ENCODE measurements at places on chromosomes 11 and 22.
A peak's percentile ranks its signal among the peaks of the same experiment; 100 is the strongest.

- no peak for DNase-seq
These were observed 321.0 kb downstream of the NTM start for GRCh38 chr11:131691181-131692041.

DNA sequence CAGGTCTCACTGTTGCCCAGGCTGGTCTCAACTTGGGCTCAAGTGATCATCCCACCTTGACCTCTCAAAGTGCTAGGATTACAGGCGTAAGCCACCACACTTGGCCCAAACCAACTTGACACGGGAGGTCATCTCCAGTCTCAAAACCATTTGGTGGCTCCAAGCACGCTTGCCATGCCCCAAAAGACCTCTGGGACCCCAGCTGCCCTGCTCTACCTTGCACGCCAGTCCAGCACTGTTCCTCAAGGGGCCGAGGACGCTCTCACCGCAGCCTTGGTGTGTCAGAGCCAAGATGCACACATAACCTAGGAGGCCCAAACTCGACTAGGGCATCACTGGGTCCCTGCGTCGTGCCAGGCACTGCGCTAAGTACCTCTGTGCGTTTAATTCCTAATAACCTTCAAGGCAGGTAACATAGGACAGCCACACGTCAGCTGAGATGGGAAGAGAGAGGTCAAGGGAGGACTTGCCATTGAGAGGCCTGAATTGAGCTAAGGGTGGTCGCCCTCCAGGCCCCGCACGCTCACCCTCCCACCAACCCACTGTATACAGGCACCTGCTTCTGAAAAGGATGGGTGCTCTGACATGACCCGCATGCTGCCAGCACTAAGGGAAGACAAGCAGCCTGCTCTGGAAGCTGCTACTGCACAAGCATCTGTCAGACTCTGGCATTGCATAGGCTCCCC lies 4.6 kb upstream of the GAS2L1 start:
- DNase-seq: no peak

- no peak for DNase-seq
These were observed 14.5 kb downstream of the XNDC1N start for GRCh38 chr11:71913756-71914526.

- no peak for DNase-seq
These were observed 879 bp downstream of the TMEM121B start for GRCh38 chr22:17120281-17120680.

GRCh38 chr11:57200917-57201316 lies 19.2 kb downstream of the LRRC55 start:
- DNase-seq: no peak

DNA sequence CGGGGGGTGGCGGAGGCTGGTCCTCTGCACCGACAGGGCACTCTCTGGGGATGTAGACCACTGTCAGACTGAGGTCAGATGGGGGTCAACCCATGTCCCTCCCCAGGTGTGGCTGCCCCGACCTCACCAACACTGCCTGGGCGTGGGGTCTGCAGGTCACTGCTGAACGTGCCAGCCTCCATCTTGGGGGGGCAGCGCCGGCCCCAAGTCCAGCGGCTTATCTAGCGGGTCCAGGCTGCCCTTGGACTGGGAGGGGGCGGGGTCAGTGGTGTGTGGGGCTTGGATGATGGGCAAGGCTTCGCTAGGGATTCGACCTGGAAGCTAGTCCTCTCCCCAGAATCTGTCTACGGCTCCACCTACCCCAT lies 178.2 kb downstream of the IGLL1 start:
- no peak for DNase-seq

DNA sequence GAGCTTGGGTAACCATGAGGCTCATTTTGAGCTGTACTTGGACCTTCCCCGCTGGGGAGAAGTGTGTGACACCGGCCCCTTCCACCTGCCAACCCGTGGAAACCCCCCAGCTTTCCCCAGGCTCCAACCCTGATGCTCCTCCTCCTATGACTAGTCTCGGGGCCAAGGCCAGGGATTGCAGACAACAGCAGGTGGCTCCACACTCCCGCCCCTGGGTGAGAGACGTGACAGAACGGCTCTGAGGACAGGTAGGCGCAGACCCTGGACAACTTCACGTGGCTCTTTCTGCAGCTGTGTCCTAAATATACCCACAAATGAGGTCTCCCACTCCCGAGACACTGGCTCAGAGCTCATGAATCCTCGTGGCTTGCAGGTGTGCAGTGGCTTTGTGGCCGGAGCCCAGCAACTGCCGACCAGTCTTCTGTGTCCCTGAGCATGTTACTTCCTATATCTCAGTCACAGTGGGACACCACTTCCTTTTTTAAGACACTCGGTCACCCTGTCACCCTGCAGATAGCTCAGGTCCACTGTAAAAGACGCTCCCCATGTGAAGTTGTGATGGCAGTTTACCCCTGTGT lies 55.2 kb downstream of the NECTIN1 start:
- no peak for DNase-seq

DNA sequence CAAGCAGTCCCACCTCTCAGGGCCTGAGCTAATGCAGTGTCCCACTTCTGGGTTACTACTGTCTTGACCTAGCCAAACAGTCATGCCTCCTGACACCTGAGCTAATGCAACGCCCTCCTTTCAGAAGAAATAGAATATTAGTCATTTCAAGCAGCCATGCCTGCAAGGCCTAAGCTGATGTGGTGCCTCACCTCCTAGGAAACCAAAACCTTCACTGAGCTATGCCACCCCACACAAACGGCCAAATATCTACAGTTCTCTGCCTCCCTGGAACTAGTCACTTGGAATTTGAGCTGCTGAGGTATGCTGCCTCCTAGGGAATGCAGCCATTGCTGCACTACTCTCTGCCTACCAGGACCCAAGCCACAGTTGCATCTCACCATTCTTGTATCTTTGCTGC lies 8.3 kb upstream of the MS4A6E start:
- DNase-seq: no peak

DNA sequence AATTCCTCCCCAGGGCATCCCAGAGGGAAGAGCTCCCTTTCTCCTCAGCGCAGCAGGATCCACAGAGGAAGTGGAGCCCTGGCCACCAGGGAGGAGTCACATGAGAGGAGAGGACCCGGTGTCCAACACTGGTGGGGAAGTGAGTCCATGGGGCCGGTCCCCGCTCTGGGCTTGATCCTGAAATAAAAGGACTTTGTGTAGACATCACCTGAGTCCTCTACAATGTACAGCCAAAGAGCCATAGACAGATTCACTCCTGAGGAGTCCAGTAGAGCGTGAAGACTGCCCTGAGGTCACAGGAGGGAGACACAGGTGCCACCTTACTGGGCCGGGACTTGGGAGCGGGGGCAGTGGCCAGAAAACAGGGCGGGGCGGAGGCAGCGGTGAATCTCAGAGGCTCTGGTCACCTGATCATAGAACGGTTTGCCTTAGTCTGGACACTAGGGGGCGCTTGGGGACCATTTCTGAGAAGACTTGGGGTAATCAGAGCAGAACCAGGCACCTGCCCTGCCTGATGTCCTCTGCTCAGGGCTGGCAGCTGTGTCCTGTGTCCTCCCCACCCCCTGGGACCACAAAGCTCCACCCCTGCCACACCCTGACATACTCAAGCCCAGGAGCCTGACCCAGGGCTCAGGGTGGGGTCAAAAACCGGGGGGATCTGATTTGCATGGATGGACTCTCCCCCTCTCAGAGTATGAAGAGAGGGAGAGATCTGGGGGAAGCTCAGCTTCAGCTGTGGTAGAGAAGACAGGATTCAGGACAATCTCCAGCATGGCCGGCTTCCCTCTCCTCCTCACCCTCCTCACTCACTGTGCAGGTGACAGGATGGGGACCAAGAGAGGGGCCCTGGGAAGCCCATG lies 112.7 kb downstream of the VPREB1 start:
- DNase-seq: peak; percentile 18

- DNase-seq: no peak
These were observed 50.6 kb upstream of the DEUP1 start for GRCh38 chr11:93279851-93280347.

DNA sequence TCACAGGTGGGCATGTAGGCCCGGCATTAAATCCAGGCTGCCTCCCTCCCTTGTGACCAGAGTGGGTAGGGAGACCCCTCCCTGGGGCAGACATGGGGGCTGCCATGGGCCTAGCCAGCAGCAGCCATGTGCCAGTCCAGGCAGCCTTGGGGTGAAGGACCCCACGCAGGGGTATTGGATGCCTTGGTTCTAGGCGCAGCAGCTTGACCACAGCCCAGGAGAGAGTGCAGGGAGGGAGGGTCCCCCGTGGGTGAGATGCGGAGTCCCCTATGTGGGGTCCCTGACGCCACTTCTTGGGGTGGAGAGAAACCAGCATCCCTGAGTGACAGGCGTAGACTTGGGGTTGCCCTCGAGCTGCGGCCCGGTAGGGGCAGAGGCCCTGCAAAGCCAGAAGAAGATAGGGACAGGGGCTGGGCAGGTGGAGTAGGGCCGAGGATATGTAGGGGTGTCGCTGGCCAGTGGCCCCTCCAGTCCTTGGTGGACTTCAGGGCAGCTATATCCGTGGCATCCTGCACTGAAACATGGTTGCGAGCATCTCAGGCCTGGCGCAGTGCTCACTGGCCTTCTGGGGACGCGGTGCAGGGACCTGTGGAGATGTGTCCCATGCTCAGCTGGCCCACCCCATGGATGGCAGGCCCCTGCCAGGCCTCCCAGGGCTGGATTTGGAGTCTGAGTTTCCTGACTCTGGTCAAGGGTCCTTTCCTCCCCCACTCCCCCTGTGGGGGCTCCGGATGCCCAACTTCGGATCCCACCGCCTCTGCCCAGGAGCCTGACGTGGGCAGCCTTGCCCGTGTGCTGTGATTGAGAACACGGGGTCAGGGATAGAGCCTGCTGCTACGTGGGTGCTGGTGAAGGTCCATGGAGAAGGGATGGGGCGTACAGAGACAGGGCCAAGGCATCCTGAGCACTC lies 1179.8 kb downstream of the BRD1 start:
- no peak for DNase-seq

DNA sequence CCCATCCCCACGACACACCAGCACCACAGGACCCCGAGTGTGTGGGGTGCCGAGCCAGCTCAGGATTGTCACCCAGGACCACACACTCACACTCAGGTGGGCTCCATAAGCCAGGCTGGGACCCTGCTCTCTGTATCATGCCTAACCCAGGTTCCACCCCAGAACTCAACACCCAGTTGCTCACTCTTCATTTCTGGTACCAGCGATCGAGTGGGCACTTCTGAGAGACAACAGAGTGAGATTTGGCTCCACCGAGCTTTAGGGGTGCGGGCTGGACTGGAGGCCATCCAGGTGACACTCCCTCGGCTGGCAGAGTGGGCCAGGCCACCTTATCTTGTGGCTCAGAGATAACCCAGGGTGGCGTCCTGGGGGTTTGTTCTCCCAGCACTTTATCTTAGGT lies 1323.8 kb downstream of the BRD1 start:
- DNase-seq: no peak

GRCh38 chr22:36548606-36549005 lies 19.6 kb upstream of the EIF3D start:
- no peak for DNase-seq

DNA sequence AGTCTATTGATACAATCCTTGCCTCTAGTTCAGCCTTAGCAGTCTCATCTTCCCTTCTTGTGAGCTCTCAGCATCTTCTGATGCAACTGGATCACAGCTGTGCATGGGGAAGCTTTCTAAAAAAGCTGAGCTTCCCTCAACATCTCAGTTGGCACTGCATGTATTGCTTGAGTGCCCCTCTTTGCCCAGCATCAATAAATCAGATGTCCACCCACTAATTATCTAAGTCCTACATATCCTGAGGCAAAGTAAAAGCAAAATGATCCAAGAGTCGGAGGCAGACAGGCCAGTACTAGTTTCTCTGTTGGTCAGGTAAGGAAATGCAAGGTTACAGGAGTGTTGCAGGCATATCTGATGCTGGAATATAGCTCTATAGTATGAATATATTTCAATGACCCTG lies 334.5 kb upstream of the NCAM1 start:
- DNase-seq: no peak

DNA sequence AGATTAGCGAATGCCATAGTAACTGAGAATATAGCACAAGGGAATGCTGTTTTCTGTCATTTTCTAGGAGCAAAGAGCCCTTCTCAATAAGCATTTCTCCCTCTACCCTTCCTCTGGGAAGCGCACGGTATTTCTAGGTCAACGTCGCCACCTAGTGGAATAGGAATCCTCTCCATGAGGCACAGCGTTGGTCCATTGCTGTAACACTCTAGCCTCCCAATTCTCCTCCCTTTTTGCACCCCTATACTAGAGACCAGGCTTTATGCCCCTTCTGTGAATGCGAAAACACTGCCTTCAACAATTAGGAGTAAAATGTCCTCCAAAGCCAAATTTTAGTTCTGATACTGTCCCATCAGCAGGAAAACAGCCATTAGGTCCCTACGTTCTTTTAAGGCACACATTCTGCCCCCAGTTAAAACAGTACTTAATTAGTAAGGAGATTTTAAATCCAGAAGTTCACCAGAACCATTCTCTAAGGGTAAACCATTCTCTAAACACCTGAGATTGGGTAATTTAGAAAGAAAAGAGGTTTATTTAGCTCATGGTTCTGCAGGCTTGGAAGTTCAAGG lies 12.8 kb upstream of the HYLS1 start:
- no peak for DNase-seq

DNA sequence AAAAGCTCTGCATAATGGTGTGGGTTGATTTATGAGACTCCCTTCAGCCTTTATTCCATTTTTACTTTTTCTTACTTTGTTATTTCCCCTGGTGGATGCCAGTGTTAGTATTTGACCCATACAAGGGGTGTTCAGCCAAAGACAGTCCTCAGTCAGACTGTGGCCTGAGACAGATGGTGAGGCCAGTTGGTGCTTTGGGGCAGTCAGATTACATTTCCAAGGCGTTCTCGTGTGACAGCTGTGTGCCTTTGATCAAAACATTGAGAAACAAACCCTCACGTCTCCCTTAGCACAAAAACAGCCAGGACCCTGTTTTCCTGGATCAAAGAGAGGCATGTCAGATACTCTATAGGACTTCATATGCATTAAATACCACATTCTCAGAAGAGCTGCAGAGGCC lies 31.3 kb upstream of the SLN start:
- DNase-seq: no peak

- DNase-seq: no peak
These were observed 5.5 kb upstream of the MYO18B start for GRCh38 chr22:25736378-25737011.

GRCh38 chr11:61639816-61640443 lies 40.3 kb upstream of the DAGLA start:
- no peak for DNase-seq

DNA sequence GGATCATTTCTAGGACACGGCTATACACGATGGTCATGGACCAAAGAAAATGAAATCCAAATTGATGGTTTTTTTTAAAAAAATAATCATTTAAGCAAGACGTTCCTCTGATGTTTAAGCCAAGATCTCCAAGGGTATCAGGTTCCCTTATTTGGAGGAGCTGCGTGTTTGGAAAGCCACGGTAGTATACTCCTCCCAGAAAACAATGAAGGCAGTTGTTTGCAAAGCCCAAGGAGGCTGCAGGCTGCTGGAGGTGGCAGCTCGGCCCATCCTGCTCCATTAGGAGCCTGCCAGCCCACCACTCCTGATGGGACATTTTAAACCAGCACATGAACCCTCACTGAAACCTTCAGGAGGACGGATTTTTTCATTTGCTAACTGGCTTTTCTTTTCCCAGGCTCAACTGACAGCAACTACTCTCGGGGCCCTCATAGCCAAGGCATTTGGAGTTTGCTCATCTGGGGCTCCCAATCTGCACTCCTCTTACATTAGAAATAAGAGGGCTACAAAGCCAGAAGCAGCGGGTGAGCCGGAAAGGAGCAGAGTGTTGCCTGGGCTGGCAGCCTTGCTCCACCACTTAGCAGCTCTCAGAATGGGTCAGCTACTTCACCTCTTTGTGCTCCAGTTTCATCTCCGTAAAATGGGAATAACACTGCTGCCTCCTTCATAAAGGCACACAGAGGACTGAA lies 58.4 kb downstream of the ABTB2 start:
- DNase-seq: no peak

- no peak for DNase-seq
These were observed 1.1 kb downstream of the RRM1 start for GRCh38 chr11:4095509-4096230.

All from NCI-H1436 treated with DMSO at 0.1 percent for 48 hours (cell line).